ENCODE measurements at places on chromosomes 1 and 21.

GRCh38 chr1:236484310-236484971 lies 39.3 kb upstream of the LGALS8 start:
- no peak for DNase-seq

DNA sequence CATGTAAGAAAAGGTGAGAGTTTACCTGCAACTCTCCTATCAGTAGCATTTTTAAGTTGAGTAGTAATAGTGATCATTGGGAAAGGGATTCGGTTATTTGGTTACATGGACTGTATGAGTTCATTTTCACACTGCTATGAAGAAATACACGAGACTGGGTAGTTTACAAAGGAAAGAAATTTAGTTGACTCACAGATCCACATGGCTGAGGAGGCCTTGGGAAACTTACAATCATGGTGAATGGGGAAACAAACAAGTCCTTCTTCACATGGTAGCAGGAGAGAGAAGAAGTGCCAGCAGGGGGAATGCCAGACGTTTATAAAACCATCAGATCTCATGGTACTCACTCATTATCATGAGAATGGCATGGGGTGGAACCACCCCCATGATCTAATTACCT lies 59.3 kb upstream of the FBXO28 start:
- no peak for DNase-seq

DNA sequence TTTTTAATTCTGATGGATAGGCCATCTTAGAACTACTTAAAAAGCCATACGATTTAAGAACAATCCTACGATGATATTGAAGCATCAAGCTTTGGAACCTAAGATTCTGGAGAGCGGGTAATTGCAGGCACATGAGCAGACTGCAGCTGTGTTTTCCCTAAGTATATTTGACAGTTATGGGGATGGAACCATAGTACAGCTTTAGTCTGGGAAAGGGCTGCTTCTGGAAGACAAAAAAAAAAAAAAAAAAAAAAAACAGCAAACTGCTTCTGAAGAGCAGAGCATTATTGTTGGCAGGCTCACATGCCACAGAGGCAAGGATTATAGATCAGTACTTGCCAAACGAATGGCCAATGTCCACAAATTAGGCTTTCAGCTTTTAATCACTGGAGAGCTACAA lies 1618.7 kb downstream of the AMY1C start:
- peak; percentile 77 for DNase-seq

DNA sequence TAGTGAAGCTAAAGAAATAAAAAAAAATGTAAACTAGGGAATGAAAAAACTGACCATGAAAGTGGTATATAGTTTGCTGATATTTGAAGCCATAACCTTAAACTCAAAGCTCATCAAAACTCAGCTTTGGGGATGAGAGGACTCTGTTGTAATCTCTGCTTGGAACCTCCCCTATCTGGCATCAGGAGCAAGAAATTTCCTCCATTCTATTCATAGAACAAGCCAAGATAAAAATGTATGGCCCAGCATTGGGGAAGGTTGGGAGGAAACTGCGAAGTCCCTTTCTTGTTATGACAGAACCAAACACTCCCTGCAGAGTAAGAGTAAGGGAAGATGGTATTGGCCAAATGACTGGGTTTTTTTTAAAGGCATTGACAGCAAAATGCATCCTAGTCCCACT lies 35.6 kb downstream of the MCOLN2 start:
- no peak for DNase-seq

DNA sequence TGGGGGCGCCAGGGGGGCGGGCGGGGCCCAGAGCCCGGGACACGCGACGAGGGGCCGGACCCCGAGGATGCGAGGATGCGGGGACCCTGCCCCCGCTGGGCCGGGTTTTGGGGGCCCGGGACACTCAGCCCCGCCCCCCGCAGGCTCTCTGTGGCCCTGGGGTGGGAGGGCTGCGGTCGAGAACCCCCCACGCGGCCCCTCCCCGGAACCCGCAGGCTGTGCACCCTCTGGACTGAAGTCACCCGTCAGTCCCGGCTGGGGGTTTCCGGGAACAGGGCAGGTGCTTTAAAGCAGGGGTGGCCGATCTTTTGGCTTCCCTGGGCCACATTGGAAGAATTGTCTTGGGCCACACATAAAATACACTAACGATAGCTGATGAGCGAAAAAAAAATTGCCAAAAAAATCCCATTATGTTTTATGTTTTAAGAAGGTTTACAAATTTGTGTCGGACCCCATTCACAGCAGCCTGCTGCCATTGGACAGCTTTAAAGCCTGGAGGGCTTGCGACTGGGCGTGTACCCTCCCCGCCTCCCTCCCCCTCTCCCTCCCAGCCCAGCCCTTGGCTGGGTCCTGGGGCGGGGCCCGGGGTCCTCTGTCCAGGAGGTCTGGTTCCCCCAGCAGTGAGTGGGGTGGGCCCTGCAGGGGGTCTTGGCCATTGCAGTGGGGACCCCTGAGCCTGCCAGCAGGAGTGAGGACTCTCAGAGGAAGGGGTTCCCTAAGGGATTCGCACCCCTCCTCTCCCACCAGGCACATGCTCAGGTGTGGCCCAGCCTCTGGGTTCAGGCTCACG lies 21.6 kb upstream of the C1orf159 start:
- DNase-seq = peak; percentile 24

GRCh38 chr1:205274041-205274691 lies 46.4 kb downstream of the TMCC2 start:
- DNase-seq = no peak

DNA sequence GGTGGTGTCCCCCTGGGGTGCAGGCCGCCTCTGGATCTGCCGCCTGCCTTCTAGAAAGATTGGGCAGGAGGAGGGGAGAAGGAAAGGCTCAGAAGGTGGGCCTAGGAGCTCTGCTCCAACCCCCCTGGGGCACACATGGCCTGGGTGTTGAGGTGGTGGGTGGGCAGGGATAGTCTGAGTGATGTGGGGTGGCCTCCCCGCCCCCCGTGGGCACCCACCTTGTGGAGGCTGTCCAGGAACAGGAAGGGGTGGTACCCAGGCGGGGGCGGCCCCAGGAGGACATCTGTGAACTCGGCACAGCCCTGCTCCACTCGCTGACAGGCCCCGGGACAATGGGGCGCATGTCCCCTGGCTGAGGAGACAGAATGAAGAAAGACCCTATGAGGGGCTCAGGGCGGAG lies 54.9 kb downstream of the MORN1 start:
- no peak for DNase-seq

- DNase-seq = no peak
Measured at GRCh38 chr21:42861848-42862400, 17.4 kb downstream of the WDR4 start.
